Panc1 (cell line): ENCODE measurements at places on chromosomes 5 and 9. TPM values are rescaled to one million over a fixed set of nuclear protein-coding genes. Genes with fewer than 3 reads are reported as not detected.

Gene THBS4
- 0.31 TPM for total RNA-seq

Gene NIM1K
- 0.59 TPM for total RNA-seq

GRCh38 chr5:92177926-92178487 lies 794.9 kb upstream of the ARRDC3 start:
- DNase-seq, result no peak

Gene GAPVD1
- 48.6 TPM for total RNA-seq

Gene CCDC192
- not detected for total RNA-seq

GRCh38 chr5:160242145-160242544 lies 12.8 kb downstream of the FABP6 start:
- peak; percentile 22 for DNase-seq

Gene BTNL8
- total RNA-seq, result not detected

Gene TMEM252
- total RNA-seq, result not detected

Gene ARPC5L
- 39.6 TPM for total RNA-seq

GRCh38 chr9:89841456-89841855 lies 236.6 kb downstream of the GADD45G start:
- no peak for DNase-seq

GRCh38 chr5:180526269-180526668 lies 32.1 kb downstream of the CNOT6 start:
- no peak for DNase-seq

Gene DPH7
- 35.9 TPM for total RNA-seq

DNA sequence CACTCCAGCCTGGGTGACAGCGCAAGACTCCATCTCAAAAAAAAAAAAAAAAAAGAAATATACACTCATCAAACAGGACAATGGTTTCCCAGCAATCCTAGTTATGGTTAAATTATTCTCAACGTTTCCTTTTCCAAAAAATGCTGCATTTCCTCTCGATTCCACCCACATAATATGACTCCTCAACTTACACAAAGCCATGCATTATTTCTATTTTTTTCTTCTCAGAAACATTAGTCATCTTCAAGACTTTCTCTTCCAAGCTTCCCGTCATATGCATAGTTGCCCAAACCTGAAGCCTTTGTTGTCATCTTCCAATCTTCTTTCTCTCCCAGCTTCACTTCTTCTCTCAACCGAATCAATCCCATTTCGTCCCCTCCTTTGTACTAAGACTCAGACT lies 61.4 kb upstream of the RANBP6 start:
- no peak for DNase-seq

Gene PCDHGA12
- 0.21 TPM for total RNA-seq

Gene FBP1
- 0.36 TPM for total RNA-seq

DNA sequence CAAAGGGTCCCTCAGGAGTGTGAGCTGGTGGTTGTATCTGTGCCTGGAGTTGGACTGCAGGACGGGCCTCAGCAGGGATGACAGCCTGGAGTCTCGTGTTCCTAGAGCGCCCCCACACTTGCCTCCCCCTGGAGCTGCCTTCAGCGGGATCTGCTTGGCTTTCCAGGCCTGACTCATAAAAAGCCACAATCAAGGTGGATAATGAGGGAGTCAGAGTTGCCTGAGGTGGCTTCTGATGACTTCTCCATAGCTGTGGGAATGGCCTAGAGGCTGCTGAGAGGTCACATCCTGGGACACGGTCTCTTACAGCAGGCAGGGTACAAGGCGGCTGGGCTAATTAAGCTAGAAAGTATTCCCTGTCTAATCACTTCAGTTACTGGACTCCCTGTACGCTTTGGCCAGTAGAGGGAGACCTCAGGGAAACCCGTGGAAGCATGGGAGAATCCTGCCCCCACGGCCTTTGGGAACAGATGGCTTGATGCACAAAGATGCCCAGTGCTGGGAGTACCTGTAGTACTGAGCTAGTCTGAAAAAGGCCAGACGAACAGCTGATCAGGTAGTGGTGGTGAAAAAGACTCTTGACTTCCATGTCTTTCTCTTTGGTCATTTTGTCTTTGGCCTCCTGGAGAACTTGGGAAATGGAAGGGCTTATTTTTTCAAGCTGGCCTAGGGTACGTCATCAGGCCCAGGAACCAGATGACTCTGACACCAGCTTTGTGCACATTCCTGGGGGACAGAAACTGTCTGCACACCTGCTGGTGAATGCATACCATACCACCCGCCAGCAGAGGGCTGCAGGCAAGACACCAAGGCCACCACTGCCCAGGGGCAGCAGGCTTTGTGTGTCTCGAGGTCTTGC lies 16.1 kb upstream of the FRRS1L start:
- DNase-seq, result no peak

GRCh38 chr5:57716661-57717060 lies 234.1 kb upstream of the ACTBL2 start:
- no peak for DNase-seq

GRCh38 chr9:16191691-16192402 lies 639.0 kb downstream of the CCDC171 start:
- peak; percentile 13 for DNase-seq

GRCh38 chr5:33182986-33183385 lies 257.8 kb upstream of the TARS1 start:
- no peak for DNase-seq

DNA sequence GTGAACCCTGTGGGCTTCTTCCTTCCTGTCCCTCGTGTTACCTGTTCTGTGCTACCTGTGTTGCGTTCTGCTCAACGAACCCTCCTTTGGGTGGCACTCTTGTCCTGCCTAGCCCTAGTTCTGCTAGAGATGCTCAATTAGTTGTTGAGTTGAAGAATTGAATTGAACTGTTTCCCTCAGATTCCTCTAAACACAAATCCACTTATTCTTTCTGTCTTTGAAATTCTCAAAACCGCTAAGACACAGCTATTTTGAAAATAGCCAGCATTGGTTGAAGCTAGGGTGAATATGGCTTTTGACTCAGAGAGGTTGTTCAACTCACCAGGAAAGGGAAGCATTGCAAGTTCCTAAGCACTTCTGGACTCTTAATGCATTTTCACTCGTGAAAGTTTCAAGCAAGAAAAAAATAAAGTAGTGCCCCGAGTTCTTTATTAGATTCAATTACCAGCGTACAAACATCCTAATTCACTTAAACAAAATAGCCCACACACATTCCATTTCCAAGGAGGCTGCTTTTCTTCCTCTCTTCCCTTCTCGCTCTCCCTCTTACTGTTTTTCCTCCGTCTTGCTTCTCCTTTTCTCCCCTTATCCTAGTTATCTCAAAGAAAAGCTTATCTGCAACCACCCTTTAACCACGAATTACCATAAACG lies 642 bp upstream of the ITGA1 start:
- DNase-seq, result no peak

GRCh38 chr9:107890921-107891465 lies 401.4 kb upstream of the KLF4 start:
- no peak for DNase-seq

Gene PCDHB2
- 12.8 TPM for total RNA-seq

GRCh38 chr9:111350556-111350955 lies 20.5 kb upstream of the OR2K2 start:
- no peak for DNase-seq

DNA sequence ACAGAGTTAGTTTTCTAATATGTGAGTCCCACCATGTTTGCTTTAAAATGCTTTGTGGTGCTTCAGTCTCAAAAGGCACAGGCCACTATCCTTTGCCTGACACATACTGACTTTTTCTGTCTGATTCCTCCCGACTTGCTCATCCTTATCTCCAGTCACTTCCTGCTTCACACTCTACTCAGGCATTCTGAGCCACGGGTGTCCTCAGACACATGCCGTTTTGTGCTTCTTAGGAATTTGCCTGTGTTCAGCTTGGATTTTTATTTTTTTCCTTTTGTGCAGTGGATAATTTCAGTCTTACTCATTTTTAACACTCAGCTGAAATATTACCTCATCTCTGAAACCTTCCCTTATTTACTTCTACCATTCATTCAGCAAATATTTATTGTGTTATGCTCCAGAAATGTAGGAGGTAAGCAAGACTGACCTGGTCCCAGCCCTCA lies 54.1 kb downstream of the MAN2A1 start:
- peak; percentile 88 for DNase-seq

GRCh38 chr9:19117039-19117716 lies 10.1 kb downstream of the PLIN2 start:
- no peak for DNase-seq

- no peak for DNase-seq
Observed at GRCh38 chr5:22541037-22541436, 312.1 kb downstream of the CDH12 start.

Gene PCDHA1
- not detected for total RNA-seq

- no peak for DNase-seq
Observed at GRCh38 chr5:132027027-132027426, 15.6 kb upstream of the ACSL6 start.

GRCh38 chr9:108722396-108722795 lies 133.4 kb downstream of the ACTL7B start:
- no peak for DNase-seq

Gene TRIM23
- 12.6 TPM for total RNA-seq

- peak; percentile 25 for DNase-seq
Observed at GRCh38 chr5:34626036-34626435, 30.1 kb upstream of the RAI14 start.

Gene PDZD2
- 0.10 TPM for total RNA-seq

DNA sequence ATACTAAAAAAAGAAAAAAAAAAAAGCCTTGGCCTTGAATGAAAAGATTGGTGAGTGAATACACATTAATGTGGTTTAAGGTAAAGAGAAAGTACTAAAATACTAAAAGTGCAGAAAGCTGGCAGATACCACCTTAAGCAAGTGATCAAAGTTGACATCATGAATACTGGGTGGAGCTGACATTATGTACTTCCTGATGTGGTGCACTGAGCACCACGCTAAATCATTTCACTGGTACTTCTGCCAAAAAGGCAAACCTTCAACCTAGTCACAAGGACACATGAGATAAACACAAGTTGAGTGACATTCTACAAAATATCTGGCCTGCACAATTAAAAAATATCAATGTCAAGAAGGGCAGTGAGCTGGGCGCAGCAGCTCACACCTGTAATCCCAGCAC lies 33.8 kb upstream of the PANK3 start:
- no peak for DNase-seq

DNA sequence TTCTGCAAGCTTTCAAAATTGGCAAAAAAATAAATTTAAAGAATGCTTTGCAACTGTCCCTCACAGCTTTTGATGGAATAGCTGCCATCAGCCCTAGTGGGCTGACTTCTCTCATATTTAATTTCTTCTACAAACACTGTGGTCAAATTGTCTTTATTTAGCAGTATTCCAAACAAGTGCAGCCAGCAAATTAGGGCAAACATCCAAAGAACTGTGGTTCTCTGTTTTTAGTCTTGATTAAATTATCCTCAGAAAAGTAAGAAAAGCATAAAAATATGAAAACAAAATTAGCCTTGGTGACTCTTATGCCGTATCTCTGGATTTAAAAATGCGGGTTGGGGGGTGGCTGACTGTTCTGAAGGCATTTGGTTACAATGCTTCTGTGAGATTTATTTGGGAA lies 95.8 kb upstream of the RETREG1 start:
- no peak for DNase-seq

Gene BNC2
- 5.7 TPM for total RNA-seq

GRCh38 chr9:109312783-109313182 lies 8.1 kb downstream of the EPB41L4B start:
- no peak for DNase-seq
